ENCODE measurements at places on chromosomes 2 and 18.

DNA sequence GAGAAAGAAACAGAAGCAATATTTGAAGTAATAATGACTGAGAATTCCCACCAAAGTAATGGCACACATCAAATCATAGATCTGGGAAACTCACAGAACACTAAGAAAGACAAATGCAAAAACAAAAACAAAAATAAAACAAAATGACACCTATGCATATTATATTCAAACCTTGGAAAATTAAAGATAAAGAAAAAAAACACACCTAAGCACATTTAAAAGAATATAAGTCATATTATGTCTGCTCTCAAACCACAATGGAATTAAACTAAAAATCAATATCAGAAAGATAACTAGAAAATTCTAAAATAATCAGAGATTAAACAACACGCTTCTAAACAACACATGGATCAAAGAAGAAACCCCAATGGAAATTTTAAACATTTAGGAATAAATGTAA is 59.7 kb upstream of the GALNT5 start:
- DNase-seq = no peak

DNA sequence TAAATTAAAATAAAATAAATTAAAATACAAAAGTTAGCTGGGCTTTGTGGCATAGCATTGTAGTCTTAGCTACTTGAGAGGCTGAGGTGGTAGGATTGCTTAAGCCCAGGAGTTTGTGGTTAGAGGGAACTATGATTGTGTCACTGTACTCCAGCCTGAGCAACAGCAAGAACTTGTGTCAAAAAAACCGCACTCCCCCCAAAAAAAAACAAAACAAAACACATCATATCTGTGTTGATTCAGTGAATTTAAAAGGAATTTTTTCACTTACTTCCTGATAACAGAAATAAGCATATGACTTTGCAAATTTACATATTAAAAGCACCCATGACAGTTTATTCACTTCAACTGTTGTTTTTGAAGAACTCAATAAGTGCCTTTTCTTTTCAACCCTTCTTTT is 68.1 kb upstream of the PELI1 start:
- DNase-seq = no peak

- no peak for DNase-seq
These were observed 47.2 kb upstream of the RAB12 start for GRCh38 chr18:8562070-8562469.

- no peak for DNase-seq
These were observed 219.8 kb downstream of the ZRANB3 start for GRCh38 chr2:135311268-135311667.

DNA sequence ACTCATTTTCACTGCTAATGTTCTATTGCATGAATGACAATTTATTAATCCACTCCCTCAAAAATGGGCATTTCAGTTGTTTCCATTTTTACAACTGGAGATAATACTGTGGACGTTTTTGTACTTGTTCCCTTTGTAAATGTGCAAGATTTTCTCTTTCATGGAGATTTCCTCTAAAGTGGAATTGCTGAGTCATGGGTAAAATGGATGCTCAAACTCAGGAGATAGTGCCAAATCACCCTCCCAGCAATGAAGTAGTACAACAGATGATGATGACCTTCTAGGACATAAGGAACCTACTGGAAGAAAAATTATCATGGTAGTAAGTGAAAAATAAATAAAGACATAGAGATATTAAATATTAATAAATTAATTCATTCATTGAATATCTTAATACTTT is 460.8 kb upstream of the CHST9 start:
- no peak for DNase-seq

GRCh38 chr2:68362749-68363148 is 2.3 kb upstream of the PLEK start:
- no peak for DNase-seq

Measured in NCI-H2029 treated with DMSO at 0.1 percent for 48 hours (cell line).